MG63 (cell line): ENCODE measurements at places on chromosomes 3 and 15.

- no peak for DNase-seq
Measured at GRCh38 chr15:77036537-77037387, 34.1 kb downstream of the TSPAN3 start.

DNA sequence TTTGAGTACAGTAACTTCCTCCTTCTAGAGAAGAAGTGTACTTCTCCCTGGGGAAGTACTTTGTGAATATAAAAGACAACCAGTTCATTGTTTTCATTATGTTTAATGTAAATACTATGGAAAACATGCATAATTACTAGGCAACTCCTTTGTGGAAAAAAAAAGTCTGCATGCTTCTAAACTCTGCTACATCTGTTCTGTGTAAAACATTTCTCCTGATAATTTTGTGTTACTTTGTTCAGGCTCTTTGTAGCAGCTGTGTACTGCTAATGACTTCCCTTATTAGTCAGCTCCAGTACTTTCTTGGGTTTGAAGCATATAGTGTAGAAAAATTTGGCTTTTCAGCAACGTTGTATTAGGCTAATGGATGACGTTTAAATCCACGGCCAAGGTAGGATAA is 111.6 kb downstream of the FEZF2 start:
- no peak for DNase-seq

GRCh38 chr15:46636206-46636605 is 1001.4 kb downstream of the SQOR start:
- no peak for DNase-seq

DNA sequence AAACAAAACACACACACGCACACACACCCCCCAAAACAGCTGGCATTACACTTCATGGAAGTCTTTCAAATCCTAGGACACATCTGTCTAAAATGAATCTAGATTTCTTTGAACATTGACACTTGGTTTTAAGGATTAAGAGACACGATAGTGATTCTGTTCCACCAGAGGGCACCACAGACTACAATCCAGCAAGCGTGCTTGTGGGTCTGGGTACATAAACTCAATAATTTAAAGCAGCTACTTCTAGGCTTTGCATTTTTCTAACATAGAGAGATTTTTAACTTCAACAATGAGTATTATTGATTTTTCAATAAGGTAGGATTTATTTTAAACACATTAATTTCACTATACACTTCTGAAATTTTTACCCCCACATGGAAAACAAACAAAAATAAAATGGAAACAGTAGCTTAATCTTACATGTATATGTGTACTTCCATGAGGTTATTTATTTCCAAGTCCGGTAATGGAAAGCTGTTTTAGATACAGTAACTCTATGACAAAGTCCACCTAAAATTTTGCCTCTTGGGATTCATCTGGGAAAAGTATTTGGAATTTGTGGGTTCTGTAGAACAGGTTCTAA is 564.0 kb upstream of the TGFBR2 start:
- DNase-seq, result peak; percentile 33

DNA sequence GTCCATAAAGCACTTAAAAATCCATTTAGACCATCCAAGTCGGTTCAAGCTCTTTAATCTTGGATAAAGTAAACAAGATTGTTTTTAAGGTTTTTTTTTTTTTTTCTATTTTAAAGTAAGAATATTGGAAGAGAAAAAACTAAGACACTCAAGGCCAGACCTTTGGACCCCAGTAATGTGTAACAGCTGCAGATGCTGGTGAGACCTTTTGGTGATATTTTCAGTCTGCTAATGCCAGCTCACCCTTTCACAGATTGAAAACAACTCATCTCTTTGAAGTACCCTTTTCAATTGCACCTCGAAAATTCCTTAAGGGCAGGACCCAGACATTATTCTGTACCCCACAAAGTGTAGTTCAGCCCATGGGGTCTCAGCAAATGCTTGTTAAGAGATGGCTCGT is 260.7 kb upstream of the CTNNB1 start:
- no peak for DNase-seq
